ENCODE measurements at places on chromosomes 5 and 9. TPM values are rescaled to one million over a fixed set of nuclear protein-coding genes. Genes with fewer than 3 reads are reported as not detected.

The SPOUT1 gene
- 22.0 TPM for total RNA-seq

The TEK gene
- 16.7 TPM for total RNA-seq

The TUSC1 gene
- 21.6 TPM for total RNA-seq

The DOCK8 gene
- total RNA-seq = 2.2 TPM

The SPZ1 gene
- not detected for total RNA-seq

The RAB3C gene
- total RNA-seq = not detected

The GABBR2 gene
- total RNA-seq = 1.3 TPM

The OCLN gene
- 1.8 TPM for total RNA-seq

The CLINT1 gene
- 57.1 TPM for total RNA-seq

The ARAP3 gene
- 13.3 TPM for total RNA-seq

The SLC1A3 gene
- 66.1 TPM for total RNA-seq

The PCDHGA10 gene
- 6.2 TPM for total RNA-seq

The ENTPD2 gene
- total RNA-seq = 1.1 TPM

The RNF183 gene
- total RNA-seq = not detected

The TEX48 gene
- total RNA-seq = not detected

The PCDHA8 gene
- not detected for total RNA-seq

The IRX1 gene
- not detected for total RNA-seq

The WNK2 gene
- total RNA-seq = 110 TPM

The ADGRV1 gene
- total RNA-seq = not detected

The BTNL3 gene
- total RNA-seq = 0.54 TPM

The CFAP157 gene
- 0.87 TPM for total RNA-seq

The ATP6V1G1 gene
- 63.3 TPM for total RNA-seq

The GLIPR2 gene
- 14.0 TPM for total RNA-seq

The MYOT gene
- 374 TPM for total RNA-seq

The KIF12 gene
- total RNA-seq = 0.21 TPM

The NUTM2G gene
- not detected for total RNA-seq

The LCN12 gene
- 7.4 TPM for total RNA-seq

The BTNL8 gene
- 0.84 TPM for total RNA-seq

The C5orf58 gene
- total RNA-seq = not detected

The MAPK9 gene
- total RNA-seq = 41.5 TPM

The INSL4 gene
- not detected for total RNA-seq

The PTGR1 gene
- total RNA-seq = 51.9 TPM

The GABRG2 gene
- not detected for total RNA-seq

The RGS7BP gene
- 2.1 TPM for total RNA-seq

The HAVCR2 gene
- total RNA-seq = 1.9 TPM

The GMCL2 gene
- total RNA-seq = not detected

The CDKN2AIPNL gene
- 32.3 TPM for total RNA-seq

The SLC6A3 gene
- total RNA-seq = 0.14 TPM

The PTGES gene
- total RNA-seq = 3.0 TPM

The GPRIN1 gene
- total RNA-seq = 0.34 TPM

The TXNDC15 gene
- total RNA-seq = 57.3 TPM

The TNC gene
- 26.4 TPM for total RNA-seq

The IFT74 gene
- total RNA-seq = 10.3 TPM

The SLC34A1 gene
- total RNA-seq = not detected

The MRPL50 gene
- total RNA-seq = 15.3 TPM

The ZNF454 gene
- 2.4 TPM for total RNA-seq

The KCNT1 gene
- 0.54 TPM for total RNA-seq

The FYB1 gene
- total RNA-seq = 2.8 TPM

The SLC22A5 gene
- total RNA-seq = 13.5 TPM
